H1 (cell line): ENCODE measurements at places on chromosomes 5 and 9.
A peak's percentile ranks its signal among the peaks of the same experiment; 100 is the strongest.

DNA sequence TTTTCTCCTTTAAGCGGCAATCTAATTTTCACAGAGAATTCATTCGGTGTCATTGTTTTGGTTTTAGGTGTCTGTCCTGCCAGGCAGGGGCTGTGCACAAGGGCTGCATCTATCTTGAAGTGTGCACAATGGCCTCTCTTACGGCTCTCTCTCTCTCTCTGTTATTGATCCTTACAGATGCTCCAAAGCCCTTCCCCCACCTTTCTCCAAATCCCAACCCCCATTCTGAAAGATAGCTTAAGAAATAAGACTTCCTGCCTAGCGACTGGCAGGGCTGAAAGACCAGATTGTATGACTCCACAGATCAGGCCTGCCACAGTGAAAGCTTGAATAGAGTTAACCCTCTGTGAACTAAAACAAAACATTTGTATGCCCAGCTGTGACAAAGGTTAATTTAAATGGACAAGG, 86.5 kb upstream of the NR5A1 start:
- peak; percentile 59 for DNase-seq

DNA sequence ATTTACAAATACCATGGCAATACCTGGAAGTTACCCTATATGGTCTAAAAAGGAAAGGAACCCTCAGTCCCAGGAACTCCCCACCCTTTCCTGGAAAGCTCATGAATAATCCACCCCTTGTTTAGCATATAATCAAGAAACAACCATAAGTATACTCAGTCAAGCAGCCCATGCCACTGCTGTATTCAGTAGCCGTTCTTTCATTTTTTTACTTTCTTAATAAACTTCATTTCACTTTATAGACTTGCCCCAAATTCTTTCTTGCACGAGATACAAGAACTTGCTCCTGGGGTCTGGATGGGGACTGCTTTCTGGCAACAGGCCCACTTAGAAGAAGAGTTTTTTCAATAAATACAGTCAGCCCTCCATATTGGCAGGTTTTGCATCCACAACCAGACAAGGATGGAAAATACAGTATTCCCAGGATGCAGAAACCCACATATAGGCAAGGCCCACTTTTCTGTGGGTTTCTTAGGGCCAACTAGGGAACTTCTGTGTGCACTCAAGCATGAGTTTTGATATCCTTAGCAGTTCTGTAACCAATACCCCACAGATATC, 2.8 kb upstream of the TBCA start:
- DNase-seq, result no peak

DNA sequence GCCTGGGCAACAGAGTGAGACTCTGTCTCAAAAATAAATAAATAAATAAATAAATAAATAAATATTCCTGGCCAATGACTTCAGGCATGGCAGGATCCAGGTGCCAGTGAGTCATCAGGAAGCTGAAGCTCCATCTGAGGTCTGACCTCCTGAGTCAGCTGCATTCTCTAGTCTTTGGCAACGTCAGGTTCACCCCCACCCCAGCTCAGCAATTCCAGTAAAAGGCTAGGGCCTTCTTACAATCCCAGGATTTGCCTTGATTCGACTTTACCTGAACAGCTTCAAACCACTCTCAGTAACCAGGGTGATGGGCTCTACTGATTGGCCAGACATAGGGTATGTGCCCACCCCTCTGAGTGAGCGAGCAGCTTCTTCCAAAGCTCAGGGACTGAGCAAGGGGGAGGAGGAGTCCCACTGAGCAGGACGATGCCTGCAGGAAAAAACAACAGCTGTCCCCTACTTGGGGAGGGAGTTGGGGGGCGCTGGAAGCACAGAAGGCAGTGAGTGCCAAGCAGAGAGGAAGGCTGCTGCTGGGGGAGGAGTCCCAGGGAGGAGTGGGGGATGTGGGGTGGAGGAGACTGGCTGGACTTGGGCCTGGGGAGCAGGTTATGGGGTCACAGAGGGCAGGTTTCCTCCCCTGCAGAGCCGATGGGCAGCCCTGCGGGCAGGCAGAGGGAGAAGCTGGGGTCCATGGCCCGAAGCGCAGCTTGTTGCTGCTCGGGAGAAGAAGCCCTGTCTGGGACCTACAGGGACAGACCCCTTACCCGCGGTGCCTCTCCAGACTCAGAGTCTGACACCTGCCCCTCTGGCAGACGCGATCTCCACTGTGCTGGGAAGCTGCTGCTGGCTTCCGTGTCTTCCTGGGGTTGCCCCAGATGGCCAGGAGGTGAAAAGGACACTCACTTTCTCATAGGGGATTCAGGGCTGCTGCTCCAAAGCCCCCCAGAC, 25.9 kb upstream of the UNC5A start:
- DNase-seq, result no peak

DNA sequence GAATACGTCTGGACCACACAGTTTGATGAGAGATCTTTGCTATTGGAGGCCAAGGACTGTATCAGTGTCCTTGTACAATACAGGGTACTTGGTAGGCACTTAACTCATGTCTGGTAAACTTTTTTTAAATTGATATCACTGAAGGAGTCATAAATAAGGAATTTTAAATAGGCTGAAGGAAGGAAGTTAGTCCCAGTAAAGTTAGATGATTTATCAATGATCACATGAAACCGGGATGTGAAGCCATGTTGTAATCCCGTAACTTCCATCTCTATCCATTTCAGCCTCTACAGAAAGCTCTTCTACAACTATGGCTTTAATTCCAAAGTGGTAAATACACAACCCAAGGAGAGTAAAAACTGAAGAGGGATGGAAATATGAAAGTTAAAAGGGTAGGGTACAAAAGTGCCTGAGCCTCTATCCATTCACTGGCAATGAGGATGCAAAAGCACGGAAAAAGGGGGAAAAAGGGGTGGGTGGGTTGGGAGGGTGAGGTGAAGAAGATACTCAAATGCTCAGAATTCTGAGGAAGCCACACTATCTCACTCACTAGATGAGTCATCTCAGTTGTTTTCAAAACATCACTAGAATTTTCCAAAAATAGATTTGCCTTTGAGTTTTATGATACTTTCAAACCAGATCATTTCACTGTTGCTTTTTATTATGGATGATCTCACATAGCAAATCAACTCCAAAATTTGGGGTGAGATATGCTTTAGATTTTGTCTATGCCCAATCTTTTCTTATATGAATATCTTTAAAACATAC, 1053.5 kb downstream of the NR2F1-AS1 start:
- no peak for DNase-seq

- peak; percentile 90 for DNase-seq
Observed at GRCh38 chr9:121598965-121599871, 52.2 kb upstream of the DAB2IP start.

DNA sequence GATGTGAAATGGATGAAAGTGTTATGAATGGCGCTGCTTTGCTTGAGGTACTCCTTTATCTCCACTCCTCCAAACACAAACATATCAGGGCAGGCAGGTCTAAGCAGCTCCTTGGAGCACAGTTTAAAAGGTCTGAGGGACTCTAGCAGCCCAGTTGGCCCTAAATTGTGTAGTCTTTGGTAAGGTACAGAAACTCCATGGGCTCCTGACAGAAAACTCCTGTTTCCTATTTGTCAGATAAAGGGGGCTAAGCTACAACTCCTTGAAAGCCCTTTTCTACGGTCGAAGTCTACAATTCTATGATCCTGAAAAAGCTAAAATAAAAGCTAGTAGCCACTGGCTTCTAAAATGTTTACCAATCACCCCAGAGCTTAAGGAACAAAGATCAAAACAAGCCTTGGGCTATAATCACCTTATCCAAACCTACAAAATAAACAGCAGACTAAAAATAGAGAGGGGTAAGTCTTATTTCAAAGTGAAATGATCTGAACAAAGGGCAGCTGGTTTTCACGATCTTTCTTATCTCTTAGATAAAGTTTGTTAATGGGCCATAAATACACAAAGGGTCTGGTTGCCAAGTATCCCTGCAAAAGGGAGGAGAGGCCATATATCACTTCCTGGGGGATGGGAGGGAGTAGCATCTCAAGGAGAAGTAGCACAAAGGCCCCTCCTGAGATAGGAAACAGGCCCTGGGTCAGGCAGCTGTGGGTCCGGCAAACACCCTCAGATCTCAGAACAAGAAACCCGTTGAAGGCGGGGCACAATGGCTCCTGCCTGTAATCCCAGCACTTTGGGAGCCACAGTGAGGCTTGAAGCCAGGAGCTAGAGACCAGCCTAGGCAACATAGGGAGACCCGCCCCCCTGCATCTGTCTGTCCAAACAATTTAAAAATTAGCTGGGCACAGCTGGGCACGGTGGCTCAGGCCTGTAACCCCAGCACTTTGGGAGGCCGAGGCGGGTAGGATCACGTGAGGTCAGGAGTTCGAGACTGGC, 28.3 kb upstream of the DENND4C start:
- DNase-seq, result no peak

GRCh38 chr5:73393611-73394489, 54.7 kb downstream of the FOXD1 start:
- DNase-seq, result no peak

GRCh38 chr5:132926437-132926836, 37.0 kb downstream of the AFF4 start:
- DNase-seq, result no peak

DNA sequence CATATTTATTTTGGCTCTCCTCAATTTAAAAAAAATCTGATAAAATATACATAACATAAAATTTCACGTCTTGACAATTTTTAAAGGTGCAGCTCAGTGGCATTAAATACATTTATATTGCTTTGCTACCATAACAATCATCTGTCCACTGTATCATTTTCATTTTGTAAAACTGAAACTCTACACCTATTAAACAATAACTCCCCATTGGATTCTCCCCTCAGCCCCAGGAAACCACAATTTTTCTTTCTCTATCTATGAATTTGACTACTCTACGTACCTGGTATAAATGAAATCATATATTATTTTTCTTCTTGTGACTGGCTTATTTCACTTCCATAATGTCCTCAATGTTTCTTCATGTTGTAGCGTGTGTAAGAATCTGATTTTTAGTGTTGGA, 563.5 kb downstream of the PRR16 start:
- no peak for DNase-seq

- no peak for DNase-seq
Observed at GRCh38 chr5:40842351-40842750, 1.2 kb downstream of the CARD6 start.

GRCh38 chr5:43947935-43948334, 345.0 kb downstream of the NNT start:
- DNase-seq, result no peak

DNA sequence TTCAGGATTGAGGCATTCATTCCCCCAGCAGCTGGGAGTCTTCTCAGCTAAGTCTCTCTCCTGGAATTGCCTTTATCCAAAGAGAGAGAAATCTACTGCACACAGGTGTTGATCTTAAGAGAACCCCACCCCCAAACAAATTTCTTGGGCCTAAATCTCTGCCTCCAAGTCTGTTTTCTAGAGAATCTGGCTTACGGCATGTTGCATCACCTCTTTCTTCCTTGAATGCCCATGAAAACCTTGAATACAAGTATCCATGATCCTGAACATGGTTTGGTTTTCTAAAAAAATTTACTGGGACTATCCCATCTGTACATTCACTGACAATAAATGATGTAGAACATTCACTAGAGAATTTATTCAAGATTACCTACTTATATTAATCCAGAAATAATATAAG, 401.6 kb downstream of the PDE4D start:
- no peak for DNase-seq

- DNase-seq, result no peak
Observed at GRCh38 chr5:146828385-146828784, 50.2 kb downstream of the PPP2R2B start.

GRCh38 chr9:114462791-114463190, 42.5 kb downstream of the WHRN start:
- DNase-seq, result no peak

GRCh38 chr9:111582888-111583287, 16.6 kb downstream of the PTGR1 start:
- no peak for DNase-seq

DNA sequence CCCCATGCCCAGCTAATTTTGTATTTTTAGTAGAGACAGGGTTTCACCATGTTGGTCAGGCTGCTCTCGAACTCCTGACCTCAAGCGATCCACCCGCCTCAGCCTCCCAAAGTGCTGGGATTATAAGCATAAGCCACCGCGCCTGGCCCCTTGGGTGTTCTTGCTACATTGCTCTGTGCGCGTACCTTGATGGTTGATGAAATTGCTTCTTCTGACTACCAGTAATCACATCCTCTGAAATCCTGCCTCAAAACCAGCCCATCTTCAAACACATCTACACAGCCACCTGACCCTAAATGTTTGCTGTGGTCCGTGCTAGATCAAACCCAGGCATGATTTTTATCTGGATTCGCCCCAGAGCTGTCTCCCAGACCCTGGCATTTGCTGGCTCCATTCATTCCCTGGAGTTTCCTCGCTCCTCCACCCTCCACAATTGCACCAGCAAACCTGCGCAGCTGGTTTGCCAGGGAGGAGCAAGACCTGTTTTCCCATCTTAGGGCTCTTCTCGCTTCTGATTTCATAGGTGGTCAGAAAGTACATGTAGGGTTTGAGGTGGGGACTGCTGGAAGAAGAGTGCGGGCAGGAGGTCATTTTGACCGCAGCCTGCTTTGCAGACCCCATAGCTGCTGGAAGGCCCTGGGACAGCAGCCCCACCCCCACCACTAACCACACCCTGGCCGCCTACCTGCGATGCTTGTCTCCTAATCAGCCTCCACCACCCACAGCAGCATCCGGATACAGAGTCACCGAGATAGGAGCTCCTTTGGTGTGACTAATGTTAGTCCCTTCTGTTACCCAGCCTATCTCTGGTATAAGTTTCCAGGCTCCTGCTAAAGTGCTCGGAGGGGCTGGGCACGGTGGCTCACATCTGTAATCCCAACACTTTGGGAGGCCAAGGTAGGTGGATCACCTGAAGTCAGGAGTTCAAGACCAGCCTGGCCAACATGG, 22.7 kb downstream of the SWI5 start:
- DNase-seq, result no peak

DNA sequence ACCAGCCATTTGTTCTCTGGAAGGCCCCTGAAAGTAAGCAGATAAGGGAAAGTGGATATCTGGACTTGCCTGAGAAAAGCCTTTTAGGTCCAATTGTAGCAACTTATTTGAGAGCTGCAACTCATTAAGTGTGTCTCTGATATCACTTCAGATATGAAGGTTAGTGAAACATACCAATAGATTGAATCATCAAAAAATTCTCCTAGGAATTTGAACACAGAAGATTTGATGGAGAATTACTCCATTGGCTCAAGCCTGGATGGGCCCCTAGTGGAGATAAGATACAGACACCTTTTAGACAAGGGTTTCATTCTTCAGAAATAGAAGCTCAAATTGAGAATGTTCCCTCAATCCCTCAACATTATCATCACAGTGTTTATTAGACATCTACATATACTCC, 356.7 kb downstream of the NDUFS4 start:
- DNase-seq, result no peak

- no peak for DNase-seq
Observed at GRCh38 chr5:93193431-93194347, 387.3 kb downstream of the NR2F1-AS1 start.

GRCh38 chr9:113602126-113603047, 138.9 kb downstream of the RGS3 start:
- DNase-seq, result peak; percentile 87

DNA sequence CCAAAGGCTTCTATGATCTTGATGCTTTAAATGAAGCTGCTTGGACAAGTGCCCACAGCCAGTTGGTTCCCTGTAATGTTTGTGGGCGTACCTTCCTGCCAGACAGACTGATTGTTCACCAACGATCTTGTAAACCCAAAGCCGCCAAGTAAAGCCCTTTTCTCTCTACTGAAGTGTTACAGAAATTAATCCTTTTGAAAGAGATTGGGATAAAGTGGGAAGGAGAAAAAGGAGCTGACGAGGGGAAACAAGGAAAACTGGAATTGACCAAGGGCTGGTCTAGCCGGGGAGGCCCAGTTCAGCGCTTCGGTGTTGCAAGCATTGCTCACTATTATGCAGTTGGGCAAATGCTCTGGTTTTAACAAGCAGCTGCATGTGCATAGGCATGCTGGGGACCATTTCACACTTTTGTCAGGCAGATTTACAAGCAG, 53.2 kb downstream of the ZNF474 start:
- DNase-seq, result no peak

GRCh38 chr9:37040508-37041127, 6.5 kb upstream of the PAX5 start:
- DNase-seq, result no peak
